Stimulated activated CD4-positive, alpha-beta T cell treated with anti-CD3 and anti-CD28 coated beads, Interleukin-4, amount 100 ng/mL, for 4 hours (primary cell): ENCODE measurements at places on chromosomes 1 and 21.
A peak's percentile ranks its signal among the peaks of the same experiment; 100 is the strongest.

DNA sequence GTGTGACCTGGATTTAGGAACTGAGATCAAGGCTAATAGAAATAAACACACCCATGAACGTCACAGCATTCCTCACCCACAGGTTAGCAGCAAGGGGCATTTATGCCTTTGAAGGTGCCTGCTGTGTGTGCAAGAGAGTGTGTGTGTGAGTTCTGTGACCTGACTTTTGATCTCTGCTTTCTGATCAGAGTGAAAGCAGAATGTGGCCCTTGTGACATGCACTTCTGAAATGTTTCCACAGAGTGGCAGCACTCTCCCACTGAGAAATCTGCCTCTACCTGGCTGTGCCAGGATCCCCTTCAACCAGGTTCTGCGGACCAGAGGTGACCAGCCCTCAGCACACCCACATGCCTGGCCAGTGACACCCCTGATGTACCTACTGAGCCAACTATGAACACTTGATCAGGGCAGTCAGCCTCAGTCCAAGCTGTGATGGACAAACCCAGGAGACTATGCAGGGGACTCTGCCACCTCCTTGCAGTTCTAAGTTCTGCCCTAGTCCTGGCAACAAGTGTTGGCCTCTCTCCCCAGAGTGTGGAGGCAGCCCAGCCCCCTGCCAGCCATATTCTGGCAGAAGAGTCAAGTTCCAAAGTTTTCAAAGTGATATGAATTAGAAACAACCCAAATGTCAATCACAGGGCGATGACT, 41.0 kb downstream of the RXRG start:
- no peak for DNase-seq

GRCh38 chr21:45539046-45539795, 3.0 kb downstream of the SLC19A1 start:
- DNase-seq, result no peak

GRCh38 chr1:168709405-168710363, 19.3 kb downstream of the DPT start:
- no peak for DNase-seq

DNA sequence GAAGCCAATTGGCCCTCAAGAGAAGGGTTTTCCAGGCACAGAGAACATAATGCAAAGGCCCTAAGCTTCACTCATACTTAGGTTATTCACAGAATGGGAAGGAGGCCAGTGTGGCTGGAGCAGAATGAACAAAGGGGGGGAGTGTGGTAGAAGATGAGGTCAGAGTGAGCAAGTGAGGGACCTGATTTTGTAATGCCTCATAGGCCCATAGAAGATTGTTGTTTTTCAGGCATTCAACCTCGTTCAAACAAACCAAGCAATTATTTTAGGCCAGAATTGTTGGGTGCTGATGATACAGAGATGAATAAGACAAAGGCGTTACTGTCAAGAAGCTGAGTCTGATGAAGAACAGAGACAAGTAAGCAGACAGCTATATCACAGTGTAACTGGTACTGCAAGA, 54.5 kb upstream of the RAP1A start:
- DNase-seq, result no peak

DNA sequence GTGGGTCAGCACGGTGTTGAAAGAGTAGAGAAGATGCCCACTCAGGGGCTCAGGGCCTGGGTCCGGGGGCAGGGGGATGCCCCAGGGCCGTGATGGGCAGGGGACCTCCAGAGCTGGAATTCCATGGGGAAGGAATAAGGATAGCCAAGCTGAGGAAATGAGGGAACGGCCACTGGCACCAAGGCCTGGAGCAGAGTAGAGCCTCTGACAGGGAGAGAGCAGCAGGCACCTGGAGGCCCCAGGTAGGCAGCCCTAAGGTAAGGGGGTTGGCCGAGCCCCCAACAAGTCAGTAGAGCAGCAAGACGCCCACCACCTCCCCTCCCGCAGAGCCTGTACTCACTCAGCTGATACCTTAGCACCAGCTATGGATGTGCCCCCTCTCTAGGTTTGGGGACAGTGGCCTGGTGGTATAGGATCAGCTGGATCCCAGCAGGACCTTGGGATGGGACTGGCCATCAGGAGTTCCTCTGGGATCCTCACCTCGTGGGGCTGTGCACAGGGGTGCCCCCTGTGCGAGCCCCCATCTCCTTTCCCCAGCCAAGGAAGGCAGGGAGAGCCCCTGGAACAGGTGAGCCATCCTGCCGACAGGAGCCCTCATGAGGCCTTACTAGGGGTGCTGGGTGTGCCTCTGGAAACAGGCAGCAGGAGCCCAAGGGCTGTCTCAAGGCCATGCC, 21.0 kb upstream of the ARF1 start:
- DNase-seq, result no peak

DNA sequence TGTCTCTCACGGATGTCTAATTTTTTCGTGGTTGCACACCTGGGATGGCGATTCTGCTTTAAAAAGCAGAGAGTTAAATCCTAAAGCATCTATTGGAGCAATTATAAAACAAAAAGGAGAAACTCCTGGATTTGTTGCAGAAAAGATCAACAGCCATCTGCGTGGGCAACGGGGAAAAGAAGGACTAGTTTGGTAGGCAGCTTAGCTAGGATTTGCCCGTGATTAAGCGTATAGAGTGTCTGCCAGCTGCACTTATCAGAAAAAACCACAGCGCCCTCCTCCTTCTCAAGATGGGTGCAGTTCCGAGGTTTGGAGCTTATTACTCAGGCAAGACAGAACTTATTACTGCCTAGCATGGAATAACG, 526 bp upstream of the SLC25A24 start:
- peak; percentile 25 for DNase-seq

- DNase-seq, result no peak
Measured at GRCh38 chr21:41876928-41877652, 2.1 kb downstream of the PRDM15 start.

DNA sequence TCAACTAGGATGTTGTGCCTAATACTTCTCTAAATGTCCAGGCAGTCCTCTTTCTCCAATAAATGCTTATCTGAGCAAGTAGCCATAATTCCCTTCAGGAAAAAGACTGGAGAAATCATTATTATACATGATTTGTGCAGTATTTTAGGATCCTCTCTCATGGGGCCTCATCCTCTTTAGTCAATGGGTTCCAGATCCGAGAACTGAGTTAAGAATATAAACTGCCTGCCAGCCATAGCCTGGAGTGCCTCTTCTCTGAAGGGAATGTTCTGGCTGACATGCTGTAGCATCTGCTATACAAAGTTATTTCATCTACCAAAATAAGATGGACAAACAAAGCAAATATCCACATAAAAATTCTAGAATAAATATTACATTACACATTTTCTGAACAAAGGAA, 334.0 kb upstream of the PRMT6 start:
- DNase-seq, result no peak

DNA sequence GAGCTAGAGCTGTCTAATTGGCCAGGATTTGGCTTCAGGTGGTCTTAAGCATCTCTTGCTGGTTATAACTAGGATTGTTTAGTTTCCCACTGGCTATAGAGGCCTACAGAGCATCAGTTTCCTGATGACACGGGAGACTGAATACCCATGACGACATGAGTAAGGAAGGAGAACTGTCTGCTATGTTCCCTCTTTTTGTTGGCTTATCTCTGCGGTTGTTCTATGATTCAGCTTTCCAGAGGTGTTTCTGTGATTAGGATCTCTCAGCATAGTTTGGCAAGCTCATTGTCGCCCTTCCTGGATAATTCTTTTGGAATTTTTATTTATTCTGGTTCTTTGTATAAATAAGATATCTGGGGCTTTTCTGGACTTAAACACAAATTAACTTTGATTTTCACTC, 163.4 kb downstream of the OLFM3 start:
- DNase-seq, result no peak

DNA sequence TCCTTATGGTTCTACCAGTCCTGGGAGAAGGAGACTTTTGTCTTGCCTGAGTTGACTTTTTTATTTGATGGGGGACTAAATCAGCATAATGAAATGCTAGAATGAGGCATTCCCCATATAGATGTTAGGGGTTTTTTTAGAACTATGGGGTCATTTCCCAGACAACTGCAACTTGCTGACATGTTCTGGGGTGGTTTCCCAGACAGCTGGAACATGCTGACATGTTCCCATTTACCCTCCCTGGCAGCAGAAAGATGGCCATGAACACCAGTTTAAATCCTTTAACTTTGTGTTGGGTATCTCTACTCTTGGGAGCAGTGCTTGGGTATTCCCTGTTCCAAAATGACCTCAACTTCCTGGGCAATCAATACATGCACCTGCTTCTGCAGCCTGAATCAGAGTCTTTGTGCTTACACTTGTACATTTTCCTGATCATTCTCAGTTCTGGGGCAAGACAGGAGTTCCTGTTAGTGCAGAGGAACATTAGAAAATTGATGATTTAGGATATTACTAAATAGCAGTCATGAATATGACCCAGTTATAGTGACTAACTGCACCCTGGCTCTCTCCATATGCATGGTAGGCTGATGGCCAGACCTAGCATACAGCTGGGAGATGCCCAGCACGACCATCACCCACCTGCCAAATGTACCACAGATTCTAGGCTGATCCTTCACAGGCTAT, 75.4 kb upstream of the CD5L start:
- DNase-seq, result no peak

GRCh38 chr21:18522181-18522972, 118.8 kb upstream of the TMPRSS15 start:
- DNase-seq, result no peak

GRCh38 chr1:82042306-82043060, 241.7 kb downstream of the ADGRL2 start:
- DNase-seq, result no peak

DNA sequence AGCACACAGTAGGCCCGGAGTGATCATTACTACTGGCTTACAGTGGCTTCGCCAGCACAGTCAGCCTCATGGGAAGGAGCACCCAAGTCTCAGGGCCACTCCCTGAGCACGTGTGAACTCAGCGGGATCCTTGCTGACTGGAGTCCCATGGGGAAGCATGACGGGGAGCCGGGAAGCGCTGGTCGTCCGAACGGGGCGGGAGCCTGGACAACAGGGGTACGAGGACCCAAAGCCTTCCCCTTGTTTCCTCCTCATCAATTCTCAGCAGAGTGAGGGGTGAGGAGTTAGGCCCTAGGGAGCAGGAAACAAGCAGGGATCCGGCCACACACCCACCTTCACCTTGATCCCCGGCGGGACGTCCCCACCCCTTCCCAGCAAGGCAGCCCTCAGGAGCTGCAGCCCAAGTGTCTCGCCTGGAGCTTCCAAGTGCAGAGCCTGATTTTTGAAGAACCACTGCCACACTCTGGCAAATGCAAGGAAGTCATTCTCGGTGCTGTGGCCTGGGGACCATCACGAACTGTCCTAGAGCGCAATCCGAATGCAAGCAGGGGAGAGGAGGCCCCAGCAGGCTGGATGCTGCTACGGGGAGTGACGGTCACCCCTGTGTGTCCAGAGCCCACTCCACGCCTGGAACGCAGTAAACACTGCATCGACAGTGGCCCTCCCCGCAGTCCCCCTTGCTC, 35.5 kb downstream of the TOMM20 start:
- DNase-seq, result no peak

GRCh38 chr1:40414331-40414730, 35.9 kb upstream of the ZFP69B start:
- no peak for DNase-seq

GRCh38 chr1:60990714-60991090, 91.7 kb upstream of the NFIA start:
- no peak for DNase-seq

- no peak for DNase-seq
Measured at GRCh38 chr1:219940707-219941106, 12.3 kb upstream of the SLC30A10 start.

GRCh38 chr1:46404482-46405196, 10.5 kb downstream of the FAAH start:
- DNase-seq, result no peak

DNA sequence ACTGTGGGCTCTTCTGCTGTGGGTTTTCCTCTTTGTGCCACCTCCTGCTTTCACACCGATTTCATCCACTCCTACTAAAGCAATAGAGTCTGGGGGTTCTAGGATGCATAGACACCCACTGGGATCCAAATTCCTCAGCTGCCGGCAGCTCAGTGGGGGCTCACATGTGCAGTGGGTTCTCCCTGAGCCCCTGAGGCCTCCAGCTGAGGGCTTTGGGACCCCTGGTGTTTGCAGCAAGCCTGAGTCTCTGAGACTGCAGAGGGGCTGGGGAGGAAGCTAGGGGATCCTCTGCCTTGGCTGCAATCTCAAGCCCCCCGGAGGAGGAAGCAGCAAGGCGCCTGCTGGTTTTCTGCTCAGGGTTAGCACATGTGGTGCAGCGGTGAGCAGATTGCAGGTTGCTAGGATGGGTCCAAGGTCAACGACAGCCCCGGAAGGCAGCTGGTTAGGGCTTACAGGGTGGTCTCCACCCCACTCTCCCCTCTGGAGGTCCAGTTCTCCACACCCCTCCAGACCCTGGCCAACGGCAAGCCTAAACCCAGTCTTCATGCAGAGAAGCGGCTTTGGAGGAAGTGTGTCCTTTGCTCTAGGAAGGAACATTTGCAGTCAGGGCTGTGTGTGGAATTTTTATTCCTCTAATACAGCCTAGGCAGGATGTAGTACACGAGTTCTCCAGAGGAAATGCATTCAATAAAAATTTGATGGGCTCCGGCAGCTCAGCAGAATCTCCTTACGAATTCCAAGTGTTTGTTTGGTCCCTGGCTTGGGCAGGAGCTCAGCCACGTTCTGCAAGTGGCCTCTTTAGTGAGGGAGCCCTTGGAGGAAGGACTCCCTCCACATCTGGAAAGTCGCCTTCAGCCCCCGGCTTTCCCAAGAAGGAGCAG, 269.1 kb upstream of the VAMP3 start:
- no peak for DNase-seq

DNA sequence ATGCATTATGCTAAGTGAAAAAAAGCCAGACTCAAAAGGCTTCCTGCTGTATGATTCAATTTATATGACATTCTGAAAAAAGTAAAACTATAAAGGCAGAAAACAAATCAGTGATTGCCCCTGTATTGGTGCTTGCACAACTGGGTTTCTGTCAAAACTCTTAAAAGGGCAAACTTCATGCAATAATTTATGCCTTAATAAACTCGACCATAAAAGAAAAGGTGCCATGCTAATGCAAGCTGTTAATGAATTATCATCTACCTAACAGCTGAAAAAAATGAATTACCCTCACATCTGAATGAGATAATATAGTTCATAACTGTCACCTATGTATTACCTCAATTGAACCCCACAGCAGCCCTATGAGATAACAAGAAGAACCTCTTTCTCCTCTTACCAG, 120.8 kb upstream of the ATP1A1 start:
- no peak for DNase-seq

GRCh38 chr1:183449223-183449770, 23.0 kb upstream of the SMG7 start:
- no peak for DNase-seq

DNA sequence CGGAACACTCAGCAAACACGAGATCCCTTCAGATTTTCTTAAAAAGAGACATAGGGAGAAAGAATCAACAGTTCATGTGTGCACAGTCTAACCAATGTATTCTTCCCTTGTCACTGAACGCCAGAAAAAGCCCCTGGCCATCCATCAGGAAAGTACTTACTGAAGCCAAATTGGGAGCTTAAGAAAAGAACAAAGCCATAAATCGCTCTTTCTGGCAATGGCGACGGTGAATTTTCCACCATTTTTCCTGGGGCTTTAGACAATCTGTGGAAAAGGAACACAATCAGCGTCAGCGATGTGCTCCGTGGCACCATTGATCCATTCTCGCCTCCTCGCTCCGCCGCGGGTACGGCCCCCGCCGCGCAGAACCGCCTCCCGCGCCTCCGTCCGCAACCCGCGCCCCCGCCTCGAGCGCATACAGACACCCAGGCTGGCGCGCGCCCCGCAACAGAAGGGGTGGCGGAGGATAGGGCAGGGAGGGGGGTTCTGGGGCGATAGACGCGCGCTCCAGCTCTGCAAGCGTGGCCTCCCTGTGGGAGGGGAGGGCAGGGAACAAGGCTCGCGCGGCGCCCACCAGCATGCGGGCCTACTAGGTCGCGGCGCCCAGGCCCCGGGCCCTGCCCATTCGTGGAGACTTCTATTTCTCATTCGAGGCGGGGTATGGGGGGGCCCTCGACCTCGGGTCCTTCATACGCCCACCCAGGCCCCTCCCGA, 440 bp downstream of the PIGP start:
- DNase-seq, result peak; percentile 70
